NCI-H1436 (cell line): ENCODE measurements at places on chromosomes 2 and 18.
A peak's percentile ranks its signal among the peaks of the same experiment; 100 is the strongest.

DNA sequence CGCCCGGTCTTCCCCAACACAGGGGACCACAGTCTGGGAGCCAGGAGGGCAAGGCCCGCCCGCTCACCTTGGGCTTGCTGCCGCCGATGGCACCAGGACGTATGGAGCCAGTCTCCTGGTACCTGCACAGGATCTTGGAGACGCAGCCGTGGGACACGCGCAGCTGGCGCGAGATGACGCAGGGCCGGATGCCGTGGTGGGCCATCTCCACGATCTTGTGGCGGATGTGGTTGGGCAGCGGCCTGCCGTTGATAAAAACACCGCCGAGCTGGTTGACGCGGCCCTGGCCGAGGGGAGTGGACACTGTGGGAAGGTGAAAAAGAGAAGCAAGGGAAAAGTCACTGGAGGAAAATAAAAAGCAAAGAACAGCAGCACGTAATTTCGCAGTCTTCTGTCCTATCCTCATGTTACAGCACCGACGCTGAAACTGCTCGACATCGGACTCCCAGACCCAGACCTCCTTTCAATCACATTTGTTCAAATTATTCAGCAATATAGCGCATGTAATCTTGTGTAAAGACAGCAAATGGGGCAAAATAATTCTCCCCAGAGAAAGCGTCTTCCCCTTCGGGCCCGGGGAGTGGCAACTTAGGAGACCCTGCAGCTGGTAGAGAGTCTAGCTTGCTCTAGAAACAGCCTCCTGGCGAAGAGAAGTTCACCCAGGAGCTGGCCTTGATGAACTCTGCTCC, 1.7 kb downstream of the PAX3 start:
- DNase-seq = no peak

DNA sequence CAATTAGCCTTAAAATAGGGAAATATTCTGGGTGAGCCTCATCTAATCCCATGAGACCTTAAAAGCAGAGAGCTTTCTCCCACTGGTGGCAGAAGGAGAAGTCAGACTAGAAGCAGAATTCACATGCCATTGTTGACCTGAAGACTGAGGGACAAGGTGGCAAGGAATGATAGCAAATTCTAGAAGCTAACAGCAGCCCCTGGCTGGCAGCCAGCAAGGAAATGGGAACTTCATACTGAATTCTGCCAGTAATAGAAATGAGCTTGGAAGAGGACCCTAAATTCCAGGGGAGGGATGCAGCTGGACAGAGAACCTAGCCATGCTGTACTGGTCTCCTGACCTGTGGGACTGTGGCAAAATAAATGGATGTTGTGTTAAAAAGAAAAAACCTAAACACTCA, 19.5 kb downstream of the B3GNT7 start:
- no peak for DNase-seq

DNA sequence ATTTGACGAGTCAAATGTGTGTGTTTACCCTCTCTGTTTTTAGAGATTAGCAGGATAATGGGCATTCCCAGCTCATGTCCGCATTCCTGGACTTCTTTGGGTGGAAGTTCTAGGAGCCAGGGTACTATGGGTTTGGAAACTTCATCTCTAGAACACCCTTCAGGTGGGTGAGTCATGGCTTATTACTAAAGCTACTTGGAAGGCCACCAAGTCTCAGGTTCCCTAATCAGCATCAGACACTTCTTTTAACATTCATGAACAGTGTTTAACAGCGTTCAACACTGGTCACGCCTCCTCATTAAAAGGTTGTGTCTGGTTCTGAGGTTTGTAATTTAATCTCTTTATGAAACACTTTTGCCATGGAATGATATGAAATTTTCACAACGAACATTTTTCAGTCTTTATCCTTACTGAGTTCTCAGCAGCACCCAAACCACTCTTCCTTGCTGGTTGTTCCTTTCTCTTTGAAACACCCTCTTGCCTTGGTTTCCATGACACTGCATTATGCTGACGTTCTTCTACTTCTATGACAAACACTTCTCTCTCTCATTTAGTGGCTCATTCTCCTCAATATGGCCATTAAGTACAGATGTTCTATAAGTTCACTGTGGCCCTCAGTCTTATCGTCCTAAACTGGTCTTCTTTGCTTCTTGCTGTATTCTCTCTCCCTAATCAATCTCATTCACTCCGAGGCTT, 49.3 kb downstream of the MMADHC start:
- peak; percentile 7 for DNase-seq

GRCh38 chr2:231069379-231070054, 12.8 kb downstream of the PSMD1 start:
- DNase-seq = no peak

- DNase-seq = no peak
These were observed 199.2 kb upstream of the SMAD2 start for GRCh38 chr18:48129621-48130082.

DNA sequence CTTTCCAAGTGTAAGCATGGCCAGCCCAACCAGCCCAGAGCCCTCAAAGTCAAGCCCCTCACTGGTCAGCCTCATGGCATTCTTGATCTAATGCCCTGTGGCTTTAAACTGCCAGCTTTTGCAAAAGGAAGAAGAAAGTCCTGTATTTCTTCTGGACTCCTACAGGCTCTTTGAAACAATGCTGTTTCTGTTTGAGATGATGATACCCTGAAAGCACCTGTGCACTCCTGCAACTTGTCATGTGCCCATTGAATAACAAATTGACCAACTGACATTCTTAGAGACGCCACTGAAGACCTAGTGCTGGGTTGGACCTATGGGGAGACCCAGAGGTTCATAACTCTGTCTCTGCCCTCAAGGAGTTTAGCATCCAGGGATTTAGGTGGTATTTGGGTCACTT, 82.0 kb upstream of the MSH2 start:
- DNase-seq = no peak

GRCh38 chr2:204250692-204251091, 294.6 kb upstream of the PARD3B start:
- no peak for DNase-seq

DNA sequence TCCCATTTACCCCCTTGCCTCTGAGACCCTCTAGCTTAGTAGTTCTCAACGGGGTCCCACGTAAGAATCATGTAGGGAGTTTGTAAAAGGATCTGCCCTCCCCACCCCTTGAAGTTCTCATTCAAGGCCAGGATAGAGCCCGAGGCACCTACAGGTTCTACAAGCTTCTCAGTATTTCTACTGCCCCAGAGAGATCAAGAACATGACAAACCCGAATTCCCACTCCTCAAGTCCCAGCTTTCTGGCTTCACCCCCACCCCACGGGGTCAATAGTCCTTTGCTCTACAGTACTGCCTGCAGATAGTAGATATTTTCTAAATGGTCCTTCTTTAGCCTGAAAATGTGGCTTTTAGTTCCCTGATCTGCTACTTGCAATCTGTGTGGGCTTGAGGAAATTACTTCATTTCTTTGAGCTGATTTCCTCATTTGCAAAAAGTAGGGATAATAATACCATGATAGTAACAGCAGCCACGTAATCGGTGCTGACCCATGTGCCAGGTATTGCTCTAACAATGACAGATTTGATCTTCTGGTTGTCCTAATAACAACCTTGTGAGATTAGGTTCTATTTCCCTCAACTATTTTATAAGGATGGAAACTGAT, 7.1 kb downstream of the CIB4 start:
- DNase-seq = no peak

DNA sequence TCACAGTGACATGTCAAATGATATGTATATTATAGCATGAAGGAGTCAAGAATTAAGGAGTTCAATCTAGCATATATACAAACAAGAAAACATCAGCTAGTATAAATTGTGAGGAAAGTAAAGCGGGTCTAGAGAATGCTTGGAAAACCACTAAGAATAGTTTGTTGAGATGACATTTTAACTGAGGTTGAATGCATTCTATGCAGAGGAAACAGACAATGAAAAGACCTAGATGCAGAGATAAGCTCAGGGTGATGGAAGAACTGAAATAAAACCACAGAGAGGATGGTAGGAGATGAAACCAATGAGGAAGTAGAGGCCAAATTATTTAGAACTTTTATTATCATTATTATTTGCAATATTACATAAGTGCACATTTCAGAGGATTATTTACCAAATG, 803.6 kb upstream of the FANCL start:
- DNase-seq = no peak

DNA sequence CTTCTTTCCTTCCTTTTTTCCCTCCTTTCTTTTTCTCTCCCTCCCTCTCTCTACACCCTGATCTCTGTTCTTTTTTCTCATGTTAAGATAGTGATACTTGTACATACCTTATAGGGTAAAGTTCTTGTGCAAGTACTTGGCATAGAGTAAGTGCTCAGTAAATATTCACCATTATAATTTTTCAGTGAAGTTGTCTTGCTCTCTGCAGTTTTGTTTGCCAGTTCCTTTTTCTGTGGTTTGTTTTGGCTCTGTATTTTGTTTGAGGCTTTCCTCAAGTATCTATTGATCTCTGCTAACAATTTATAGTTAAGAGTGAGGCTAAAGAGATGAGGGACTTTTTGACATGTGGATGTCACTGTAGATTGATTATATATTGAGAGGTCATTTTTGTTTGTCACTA, 48.0 kb downstream of the MTX2 start:
- no peak for DNase-seq

GRCh38 chr18:45290364-45290763, 324.9 kb upstream of the SLC14A2 start:
- no peak for DNase-seq

DNA sequence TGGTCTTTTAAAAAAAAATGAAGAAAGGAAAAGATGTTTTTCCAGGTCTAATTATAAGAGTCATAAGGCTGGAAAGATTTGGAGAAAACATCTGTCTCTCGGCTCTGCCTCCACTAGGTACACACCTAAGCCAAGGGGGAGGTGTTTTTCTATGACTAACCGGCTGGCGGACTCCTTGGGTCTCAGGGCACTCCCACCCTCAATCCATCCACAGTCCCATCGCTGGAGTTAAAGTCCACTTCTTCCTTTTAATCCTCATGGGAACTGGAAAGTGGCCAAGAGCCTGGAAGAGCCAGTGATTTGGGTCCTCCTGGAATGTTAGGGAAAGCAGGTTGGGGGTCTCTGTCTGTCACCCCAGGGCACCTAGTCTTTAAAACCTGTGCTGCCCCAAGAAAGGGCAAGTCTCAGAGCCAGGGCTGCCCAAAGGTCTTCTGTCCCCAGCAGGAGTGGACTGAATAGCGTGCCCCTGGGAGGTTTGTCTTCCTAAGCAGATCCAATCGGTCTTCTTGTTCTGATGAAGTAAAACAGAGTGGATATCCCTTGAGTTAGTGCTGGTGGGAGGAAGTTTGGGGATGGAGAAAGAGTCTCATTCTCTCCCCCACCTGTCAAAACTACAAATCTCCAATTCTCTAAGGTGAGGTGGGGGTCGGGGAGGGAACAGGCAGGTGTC, 66.4 kb downstream of the MCFD2 start:
- DNase-seq = no peak

DNA sequence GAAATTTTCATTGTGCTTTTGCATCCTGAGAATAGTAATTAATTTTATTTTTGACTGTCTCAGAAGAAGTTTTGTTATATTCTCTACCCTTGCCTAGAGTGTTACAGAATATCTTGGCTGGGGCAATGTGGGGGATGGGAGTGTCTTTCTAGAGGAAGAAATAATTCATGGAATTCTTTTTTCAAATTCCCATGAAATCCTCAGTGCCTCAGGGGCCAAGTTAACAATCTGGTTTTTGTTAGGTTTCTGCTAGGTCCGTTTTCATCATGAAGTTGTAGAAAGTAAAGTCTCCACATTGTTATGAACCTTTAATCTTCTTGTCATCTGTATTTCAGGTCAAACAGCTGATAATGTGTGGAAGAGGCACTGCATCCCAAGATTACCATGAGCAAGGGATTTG, 145.6 kb upstream of the GYPC start:
- no peak for DNase-seq

GRCh38 chr2:218188528-218188927, 21.8 kb upstream of the CXCR1 start:
- DNase-seq = no peak

DNA sequence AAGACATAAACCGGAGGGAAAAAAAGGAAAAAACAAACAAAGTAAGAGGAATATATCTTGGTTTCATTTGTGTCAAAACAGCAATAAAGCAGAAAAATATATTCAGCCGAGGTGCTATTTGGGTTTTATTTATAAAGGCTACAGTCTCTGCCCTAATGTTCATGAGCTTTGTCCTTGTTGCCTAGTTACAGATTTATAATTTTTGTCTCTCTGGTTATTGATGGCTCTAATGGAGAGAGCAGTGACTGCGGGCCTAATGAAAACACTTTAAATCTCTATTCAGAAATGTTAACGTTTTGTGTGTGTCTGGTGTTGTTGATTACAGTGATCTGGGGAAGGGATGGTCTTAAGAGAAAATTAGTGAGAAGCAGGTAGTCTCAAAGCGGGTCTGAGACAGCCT, 854.0 kb upstream of the LRRTM1 start:
- DNase-seq = no peak

DNA sequence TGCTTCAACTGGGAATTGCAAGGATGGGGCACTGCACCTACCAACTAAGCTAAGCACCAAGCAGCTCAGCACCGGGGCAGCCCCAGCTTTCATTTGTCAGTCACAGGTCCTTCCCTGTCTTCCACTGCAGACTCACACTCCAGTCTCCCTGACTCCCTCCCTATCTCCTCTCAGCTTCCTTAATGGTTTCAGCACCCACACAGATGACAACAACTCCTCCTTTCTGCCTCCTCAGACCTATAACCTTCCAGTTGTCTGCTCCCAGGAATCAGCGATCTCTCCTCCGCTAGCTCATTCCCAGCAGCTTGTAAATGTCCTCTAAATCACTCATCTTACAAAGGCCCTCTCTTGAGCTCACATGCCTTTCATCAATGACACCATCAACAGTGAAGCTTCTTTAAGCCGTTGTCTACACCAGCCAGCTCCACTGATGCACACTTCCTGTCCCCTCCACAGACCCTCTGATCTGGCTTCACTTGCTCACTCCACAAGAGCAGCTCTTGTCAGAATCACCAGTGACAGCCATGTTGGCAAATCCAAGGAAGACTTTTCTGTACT, 32.1 kb downstream of the CLASP1 start:
- DNase-seq = no peak

GRCh38 chr2:225072444-225072843, 30.2 kb upstream of the DOCK10 start:
- DNase-seq = no peak
